ENCODE measurements at places on chromosomes 13 and 19. TPM values are rescaled to one million over a fixed set of nuclear protein-coding genes. Genes with fewer than 3 reads are reported as not detected.
A peak's percentile ranks its signal among the peaks of the same experiment; 100 is the strongest.

DNA sequence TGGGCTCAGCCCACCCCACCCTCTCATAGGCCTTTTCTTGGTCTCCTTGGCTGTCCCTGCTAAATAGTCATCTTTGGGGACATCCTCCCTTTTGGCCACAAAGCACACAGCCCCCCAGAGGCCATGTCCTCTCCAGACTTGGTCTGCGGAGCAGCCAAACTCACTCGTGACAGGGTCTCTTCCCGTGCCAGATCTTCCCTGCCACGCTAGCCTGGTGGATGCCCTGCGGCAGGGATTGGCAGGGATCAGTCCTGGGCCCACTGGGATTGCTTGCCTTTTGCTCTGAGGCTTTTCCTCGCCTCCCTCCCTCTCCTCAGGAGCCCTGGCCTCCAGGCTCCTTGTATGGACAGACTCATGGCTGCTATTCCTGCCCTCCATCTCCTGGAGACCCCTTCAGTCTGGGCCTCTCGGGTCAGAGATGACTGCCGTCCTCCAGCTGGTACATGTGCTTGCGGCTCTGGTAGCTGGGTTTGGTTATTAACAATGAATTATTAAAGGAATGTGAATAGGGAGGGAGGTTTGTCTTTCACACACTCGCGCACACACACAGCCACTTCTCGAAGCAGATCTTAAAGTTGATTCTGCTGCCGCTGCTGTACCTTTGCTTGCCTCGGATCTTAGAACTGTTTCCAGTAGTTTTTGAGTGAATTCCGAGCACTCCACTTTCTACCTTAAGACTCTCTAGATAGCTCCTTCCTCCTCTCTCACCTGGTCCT is 45.1 kb downstream of the NFIX start:
- no peak for DNase-seq

DNA sequence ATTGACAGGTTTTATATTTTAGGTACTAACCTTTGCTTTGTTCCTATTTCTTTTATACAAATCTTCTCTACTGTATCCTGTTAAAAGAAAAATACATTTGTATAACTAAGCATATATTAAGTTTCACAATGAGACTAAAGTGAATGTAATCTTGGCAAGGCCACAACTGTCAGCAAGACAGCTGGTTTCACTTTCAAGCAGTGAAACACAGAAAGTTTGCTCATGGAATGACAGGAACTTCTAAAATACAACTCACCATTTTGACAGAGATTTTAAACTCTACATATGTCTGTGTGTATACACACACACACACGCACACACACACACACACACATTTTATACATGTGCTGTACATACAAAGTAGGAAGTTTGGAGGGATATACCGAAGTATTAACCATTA is 53.3 kb downstream of the PARP4 start:
- DNase-seq, result no peak

GRCh38 chr19:34403784-34404108 is 453 bp upstream of the PDCD2L start:
- DNase-seq, result no peak

DNA sequence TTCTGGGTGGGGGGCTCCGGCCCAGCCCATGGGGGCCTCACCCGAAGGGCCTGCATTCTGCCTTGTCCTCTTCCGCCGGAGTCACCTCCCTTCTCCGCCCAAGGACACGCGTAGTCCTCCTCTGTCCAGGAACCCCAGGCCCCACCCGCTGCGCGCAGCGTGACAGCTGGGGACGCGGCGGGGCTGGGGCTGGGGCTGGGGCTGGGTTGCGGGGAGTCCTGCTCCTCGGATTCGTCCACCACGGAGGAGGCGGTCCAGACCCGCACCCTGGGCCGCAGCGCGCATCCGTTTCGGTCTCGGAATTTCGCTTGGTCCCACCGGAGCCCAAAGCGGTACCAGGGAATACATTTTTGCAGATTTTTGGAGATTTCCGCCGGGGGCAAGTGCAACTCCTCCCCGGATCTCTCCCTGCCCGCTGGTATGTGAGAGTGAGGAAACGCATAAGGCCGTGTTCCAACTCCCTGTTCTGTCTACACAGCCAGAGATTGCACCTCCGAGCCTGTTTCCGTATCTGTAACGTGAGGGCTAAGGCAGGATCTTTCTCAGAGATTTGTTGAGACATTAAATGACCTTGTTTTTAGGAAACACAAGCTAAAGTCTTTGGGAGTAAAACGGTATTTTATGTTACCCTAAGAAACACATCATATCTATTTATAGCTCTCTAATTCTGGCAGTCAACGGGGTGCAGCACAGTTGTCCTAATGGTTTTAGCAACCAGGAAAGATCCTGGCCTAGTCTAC is at the start of gene COX7A1:
COX7A1 (minus strand) TSS at position 96 of the 740 bp plus-strand sequence; CDS start at position 56, 40 bp downstream.
- DNase-seq, result no peak

DNA sequence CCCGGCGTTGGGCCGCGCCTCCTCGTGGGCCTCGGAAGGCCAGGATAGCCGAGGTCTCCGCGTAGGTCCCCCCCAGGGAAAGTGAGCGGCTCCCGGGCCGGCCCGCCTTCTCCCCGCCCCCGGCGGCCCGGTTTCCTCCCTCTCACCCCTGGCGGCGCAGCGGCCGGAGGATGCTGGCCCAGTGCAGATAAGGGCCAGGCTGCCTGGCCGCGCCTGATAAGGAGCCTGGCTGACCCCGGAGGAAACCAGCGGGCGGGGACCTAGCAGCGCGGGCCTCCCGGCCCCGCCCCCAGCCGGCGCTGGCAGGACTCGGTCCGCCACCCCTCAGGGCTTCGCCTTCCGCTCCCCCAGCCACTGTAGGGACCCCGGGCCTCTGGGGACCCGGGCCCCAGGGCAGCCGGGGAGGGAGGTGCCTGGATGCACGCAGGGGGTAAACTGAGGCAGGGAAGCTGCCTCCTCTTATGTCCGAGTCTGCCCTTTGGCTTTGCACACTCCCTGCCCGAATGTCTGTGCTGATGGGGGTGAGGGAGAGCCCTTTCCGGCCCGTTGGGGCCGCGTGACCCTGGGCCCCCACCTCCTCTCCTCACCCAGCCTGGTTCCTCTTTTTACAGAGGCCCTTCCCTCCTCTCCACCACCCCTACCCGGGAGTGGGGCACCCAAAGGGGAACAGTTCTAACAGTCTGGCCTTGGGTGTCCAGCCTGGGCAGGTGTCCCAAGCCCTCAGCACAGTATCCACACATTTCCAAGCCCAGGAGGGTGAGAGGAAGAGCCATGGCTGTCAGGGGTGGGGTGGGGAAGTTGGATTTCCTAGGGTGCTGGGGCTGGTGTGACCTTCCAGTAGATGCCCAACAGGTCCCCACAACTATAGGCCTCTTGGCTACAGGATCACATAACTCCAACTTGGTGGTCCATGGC is at the start of gene LYL1:
LYL1 (minus strand) TSS at position 193 of the 915 bp plus-strand sequence. CDS start 1,687 bp downstream, outside the sequence.
- DNase-seq, result peak; percentile 41

- no peak for DNase-seq
Observed at GRCh38 chr13:86313421-86313820, 514.2 kb upstream of the SLITRK6 start.

DNA sequence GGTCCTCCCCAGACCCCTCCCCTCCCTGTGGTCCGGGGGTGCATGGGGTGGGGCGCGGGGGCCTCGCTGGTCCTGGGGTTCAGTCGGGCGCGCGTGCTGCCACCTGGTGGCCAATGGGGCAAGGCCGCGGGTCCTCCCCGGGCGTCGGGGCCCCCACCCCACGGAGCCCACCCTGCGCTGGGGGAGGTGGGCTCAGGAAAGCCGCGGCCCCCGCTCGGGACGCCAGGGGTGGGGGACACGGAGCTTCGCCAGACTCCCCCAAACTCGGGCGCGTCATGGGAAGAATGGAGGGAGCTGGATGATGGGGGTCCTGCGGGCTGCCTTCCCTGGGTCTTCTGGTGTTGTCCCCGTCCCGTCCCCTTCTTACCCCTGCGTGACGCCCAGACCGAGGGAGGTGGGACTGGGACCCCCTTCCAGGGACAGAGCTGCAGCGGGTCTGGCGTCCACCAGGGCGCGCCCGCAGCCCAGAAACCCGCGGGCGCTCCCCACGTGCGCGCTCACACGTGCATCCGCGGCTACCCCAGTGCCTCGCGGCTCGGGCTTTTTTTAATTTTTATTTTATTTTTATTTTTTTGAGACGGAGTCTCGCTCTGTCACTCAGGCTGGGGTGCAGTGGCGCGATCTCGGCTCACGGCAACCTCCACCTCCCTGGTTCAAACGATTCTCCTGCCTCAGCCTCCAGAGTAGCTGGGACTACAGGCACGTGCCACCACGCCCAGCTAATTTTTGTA is 19.8 kb upstream of the TCF3 start:
- DNase-seq, result peak; percentile 53

GRCh38 chr13:74730556-74731331 is 596.5 kb upstream of the KLF12 start:
- no peak for DNase-seq

GRCh38 chr13:66087269-66087710 is 1142.8 kb downstream of the PCDH9 start:
- no peak for DNase-seq

GRCh38 chr19:4291184-4291732 is 10.9 kb downstream of the TMIGD2 start:
- DNase-seq, result no peak

DNA sequence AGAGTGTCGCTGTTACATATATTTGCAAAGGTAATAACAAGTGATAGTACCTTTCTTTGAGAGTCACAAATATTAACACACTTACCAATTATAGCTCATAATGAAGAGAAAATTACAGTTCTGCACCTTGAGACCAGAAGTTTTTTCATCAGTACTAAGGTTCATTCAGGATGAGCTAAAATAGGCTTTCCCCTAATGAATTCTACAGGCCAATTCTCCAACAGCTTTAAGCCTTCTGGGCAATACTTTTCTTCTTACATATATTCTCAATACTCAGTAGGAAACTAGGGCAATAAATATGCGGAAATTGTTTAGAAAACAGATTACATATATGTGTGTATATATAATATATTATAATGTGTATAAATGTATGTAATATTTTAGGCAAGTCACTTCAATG is 2672.8 kb upstream of the PCDH20 start:
- no peak for DNase-seq

DNA sequence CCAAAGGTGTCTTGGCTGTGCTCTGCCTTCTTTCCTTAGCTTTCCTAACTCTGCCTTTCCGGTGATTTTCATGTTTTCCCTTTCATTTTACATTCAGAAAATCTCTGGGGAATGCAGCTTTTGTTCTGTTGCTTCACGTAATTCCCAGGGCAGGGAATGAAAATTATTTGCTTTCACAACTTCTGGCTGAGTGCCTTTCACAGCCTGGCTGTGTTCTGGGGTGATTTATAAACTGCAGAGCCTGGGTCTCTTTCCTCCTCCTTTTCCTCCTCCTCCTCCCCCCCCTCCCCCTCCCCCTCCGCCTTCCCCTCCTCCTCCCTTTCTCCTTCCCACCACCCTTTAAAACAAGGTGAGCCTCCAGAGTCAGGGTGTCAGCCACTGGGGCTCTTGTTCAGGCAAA is 84.3 kb downstream of the RNASEH2B start:
- no peak for DNase-seq

ZNF383 gene
- total RNA-seq, result 10.1 TPM

KIR3DL2 gene
- total RNA-seq, result 1.1 TPM

ZNF69 gene
- 2.3 TPM for total RNA-seq

NRTN gene
- total RNA-seq, result 0.20 TPM

SULT2B1 gene
- not detected for total RNA-seq

ZNF628 gene
- total RNA-seq, result 6.7 TPM

Data from activated CD4-positive, alpha-beta memory T cell treated with anti-CD3 and anti-CD28 coated beads, Interleukin-2, amount 10 ng/mL, durations not matched to agents 7 days and 5 days (primary cell).